ENCODE measurements at places on chromosomes 3 and 15. TPM values are rescaled to one million over a fixed set of nuclear protein-coding genes. Genes with fewer than 3 reads are reported as not detected.

DNA sequence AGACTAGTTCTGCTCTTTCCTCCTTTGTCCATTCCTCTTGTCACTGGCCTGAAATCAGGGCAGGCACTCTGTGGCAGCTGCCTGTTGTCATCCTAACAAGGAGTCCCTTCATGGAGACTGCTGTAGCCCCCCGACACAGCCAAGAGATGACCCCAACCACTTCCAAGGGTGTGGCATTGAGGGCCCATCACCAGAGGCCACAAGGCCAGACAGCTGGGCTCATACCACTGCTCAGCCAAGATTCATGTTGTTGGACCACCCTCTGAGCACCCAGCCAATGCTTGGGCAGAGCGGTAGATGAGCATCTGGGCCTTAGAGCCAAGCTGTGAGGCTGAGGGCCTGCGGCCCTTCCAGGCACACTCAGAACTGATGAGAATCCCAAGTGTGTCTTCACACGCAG is 85.4 kb downstream of the EPHB1 start:
- no peak for DNase-seq

Gene OXNAD1
- total RNA-seq, result 6.8 TPM

DNA sequence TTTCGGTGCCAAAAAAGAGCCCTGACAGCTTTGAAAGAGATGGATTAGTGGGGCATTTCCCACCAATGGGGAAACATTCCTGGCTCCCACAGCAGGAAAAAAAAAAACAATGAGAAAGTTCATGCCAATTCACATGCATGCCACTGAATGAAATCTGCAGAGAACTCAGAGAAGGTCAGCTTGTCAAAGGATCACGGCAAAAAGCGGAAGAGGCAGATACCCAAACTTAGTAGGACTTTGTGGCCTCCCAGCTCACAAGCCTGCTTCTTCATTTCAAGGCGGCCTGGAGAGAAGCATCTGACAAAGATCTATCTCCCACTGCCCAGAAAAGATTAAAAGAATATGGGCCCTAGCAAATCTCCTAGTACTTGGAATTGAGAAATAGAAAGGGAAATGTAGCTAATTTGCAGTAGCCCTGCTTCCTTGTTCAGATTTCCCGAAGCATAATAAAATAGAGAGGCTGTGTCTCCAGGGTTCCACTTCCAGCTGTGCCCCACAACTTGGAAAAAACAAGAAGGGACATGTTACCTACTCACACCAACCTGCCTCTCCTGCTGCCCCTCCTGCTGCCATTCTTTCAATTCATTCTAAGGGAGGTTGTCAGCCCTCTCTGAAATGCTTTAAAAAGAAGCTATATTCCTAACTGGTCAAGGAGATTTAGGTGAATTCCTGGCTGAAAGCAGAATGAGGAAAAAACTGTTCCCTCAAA is 170.4 kb downstream of the FHIT start:
- DNase-seq, result no peak

DNA sequence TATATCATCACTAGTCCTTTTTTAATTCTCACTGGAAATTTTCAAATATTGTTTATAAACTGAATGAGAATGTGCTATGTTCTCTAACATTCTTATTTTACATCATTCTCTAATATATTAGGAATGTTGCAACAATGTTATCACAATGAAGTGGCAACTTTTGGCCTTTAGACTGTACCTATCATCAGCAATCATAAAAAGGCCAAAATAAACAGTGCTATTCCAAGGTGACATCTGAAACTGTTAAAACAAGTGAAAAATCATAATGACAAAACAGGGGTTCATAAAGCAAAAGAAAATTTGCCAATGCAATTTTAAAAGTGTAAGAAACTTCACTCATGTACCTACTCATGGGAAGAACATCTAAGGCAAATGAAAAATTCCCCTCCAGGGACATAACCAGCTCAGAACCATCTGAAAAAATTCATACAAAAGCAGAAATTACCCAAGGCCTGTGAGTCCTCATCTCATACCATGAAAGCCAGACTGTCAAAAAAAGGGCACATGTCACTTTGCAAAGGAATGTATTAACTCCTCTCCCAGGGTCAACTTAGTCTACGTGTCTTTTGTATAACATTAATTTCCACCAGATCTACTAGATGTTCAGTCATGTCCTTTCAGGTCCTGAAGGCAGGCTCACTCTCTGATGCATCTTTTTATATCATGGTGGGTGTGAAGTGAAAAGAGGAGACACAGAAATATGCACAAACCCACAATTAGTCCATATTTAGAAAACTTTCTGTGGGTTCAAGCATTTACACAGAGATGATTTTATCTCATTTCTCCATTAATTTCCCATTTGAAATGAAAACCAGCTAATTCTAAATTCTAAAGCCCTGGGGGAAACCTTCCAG is 211.9 kb downstream of the CBLB start:
- DNase-seq, result no peak

Gene FOXB1
- not detected for total RNA-seq

DNA sequence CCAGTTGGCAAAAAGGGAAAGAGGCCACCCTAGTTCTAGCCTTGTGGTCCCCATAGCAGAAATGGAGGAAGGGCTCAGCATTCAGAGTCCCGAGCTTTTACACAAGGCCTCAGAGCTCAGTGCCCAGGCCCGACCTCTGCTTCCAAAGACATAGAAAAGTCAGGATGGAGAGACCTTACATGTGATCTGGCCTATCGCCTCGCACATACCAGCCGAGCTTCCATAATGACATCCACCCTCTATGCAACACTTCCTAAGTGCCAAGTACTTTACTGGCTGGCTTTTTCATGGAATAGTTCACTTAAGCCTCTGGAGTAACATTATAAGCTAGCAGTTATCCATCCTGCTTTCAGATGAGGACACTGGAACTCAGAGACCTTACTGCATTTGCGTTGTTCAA is 275.9 kb downstream of the FAM43A start:
- DNase-seq, result no peak

- no peak for DNase-seq
These were observed 32.3 kb downstream of the SLCO3A1 start for GRCh38 chr15:91885714-91886270.

- DNase-seq, result no peak
These were observed 28.2 kb upstream of the GOLGA6C start for GRCh38 chr15:75230016-75230343.

Gene HDGFL3
- 19.6 TPM for total RNA-seq

DNA sequence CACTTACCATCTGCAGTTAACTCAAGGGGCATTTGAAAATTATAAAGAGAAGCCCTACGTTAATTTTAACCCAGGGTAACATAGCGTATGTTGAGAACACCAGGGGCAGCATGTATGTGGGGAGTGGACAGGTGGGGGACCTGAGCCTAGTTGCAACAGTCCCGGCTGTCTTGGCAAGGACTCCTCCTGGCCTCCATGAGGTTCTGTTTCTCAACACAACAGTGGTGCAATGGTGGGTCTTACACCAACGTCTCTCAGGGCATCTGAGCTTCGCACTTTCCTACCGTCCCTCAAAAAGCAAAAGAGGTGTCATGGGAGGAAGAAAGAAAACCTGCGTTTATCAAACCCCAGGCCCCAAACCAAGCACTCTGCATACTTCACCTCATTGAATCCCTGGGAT is 50.6 kb downstream of the MGLL start:
- DNase-seq, result no peak

DNA sequence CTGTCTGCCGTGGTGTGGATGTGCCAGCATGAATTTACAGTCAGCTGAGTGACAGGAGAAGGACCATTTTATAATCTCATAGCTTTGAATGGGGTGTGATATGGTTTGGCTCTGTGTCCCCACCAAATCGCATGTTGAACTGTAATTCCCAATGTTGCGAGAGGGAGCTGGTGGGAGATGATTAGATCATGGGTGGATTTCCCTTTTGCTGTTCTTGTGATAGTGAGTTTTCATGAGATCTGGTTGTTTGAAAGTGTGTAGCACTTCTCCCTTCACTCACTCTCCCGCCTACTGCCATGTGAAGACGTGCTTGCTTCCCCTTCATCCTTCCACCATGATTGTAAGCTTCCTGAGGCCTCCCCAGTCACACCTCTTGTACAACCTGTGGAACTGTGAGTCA is 111.9 kb upstream of the CHD2 start:
- DNase-seq, result no peak

GRCh38 chr3:123508178-123508577 is 59.3 kb upstream of the ADCY5 start:
- no peak for DNase-seq

Measured in thoracic aorta (tissue), 2 donors.